ENCODE measurements at places on chromosomes 7 and 10.

DNA sequence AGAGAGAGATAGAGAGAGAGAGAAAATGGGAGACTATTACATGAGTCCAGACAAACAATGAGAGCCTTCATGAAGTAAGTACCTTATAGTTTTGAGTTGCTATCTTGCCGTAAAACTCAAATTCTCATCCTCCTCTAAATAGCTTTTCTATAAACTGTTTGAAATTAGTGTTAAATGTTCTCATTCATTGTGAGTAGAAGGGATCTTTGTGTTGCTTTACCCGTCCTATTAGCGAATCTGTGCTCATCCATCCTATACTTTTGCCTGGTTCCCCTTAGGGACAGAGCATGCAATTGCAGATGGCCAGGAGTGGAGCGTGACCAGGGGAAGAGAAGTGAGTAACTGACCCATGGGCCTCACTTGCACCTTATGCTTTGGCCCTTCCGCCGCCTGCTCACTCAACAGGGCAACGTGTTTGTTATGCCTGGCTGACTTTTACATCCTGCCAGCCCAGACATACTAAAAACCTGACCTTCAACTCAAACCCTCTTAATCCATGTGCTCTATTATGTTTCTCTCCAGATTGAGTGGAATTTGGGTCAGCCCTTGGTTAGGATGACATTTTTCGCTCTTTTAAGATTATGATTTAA lies 244.2 kb upstream of the YAE1 start:
- no peak for DNase-seq

GRCh38 chr7:107813524-107813923 lies 10.5 kb upstream of the SLC26A3 start:
- DNase-seq = no peak

DNA sequence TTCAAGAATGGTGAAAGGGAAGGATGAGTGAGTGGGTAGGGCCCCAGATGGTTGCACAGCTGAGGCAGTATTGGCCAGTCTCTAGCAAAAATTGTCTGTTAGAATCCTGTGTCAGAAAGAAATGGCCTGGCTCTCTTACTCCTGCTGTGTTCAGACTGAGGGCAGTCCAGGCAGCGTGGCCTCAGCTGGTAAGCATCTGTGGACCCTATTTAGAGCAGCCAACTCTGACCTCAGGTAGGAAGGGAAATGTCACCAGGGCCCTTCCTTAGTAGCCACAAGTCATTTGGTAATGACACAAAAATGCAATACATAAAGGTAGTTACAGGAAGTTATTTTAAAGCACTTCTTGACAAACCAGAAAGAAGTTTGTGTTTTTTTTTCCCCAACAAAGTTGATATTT lies 1194.7 kb downstream of the CNTNAP2 start:
- DNase-seq = peak; percentile 6

DNA sequence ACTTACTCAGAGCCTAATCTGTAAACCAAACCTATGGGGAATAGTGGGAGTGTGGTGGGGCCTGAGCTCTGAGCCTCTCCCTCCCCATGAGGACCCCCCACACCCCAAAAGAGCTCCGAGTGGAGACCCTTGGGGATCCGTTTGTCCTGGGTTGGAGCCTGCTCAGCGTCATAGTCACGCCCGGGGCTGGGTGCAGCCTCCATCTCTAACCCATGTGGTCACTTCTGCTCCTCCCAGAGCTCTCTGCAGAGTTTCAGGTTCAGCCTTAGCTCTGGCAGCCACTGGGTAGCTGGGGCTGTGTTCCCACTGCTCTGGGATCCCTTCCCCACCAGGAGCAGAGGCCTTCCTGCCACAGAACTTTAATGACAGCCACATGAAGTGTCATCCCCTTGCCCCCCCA lies 25.9 kb downstream of the PFKFB3 start:
- DNase-seq = no peak

GRCh38 chr7:73345951-73346350 lies 18.0 kb downstream of the FKBP6 start:
- no peak for DNase-seq

GRCh38 chr7:39349452-39350123 lies 216.6 kb upstream of the YAE1 start:
- DNase-seq = peak; percentile 54

- no peak for DNase-seq
Observed at GRCh38 chr7:4700577-4701235, 18.6 kb downstream of the FOXK1 start.

DNA sequence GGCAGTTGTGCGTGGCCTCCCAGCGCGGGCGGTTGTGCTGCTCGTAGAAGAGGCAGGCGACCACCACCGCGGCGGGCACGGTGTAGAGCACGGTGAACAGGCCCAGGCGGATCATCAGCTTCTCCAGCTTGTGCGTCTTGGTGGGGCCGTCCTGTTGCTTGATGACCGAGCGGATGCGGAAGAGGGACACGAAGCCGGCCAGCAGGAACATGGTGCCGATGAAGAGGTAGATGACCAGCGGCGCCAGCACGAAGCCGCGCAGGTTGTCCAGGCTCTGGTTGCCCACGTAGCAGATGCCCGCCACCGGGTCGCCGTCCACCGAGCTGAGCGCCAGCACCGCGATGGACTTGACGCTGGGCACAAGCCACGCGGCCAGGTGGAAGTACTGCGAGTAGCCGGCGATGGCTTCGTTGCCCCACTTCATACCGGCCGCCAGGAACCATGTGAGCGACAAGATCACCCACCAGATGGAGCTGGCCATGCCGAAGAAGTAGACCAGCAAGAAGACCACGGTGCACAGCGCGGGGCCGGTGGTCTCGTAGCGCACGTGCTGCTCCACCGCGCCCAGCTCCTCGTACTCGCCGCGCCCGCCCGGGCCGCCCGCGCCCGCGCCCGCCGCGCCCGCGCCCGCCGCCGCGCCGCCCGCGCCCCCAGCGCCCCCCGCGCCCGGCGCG lies 2.2 kb downstream of the FZD8 start:
- no peak for DNase-seq

DNA sequence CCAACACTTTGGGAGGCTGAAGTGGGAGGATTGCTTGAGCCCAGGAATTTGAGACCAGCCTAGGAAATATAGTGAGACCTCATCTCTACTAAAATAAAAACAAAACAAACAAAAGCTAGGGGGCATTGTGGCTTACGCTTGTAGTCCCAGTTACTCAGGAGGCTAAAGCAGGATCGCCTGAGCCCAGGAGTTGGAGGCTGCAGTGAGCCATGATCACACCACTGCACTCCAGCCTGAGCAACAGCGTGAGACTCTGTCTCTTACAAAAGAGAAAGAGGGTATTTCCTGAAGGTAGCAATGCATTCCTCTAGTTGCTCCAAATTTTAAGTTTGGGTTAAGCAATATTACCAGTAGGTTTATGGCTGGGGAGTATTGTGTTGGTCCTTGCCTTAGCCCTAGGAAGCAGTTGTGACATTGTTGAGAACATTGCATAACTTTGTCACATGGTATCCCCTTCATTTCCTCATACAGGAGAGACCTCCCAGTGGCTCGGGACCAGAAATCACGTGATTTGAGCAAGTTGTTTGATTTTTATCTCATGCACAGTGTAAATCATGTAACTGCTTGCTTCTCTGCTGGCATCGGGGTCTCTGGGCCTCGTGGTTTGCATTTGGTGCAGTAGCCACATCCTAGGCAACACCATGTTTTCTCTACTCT lies 23.3 kb upstream of the SMARCD3 start:
- peak; percentile 98 for DNase-seq

- no peak for DNase-seq
Observed at GRCh38 chr10:25206693-25207414, 32.1 kb downstream of the GPR158 start.

DNA sequence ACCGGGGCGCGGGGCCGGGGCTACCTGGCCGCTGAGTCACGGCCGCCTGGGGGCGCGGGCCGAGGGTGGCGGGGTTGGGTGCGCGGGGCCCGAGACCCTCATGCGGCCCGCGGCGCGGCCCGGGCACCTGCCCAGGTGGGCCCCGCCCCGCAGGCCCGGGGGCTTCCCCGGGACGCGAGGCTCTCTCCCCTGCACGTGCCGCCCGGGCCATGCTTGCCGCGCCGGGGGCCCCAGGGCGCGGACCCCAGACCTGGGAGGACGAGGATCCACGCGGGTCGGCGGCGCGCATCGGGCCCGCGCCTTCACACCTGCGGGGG lies 402 bp downstream of the MAFK start:
- DNase-seq = no peak

GRCh38 chr7:83629117-83629880 lies 19.6 kb downstream of the SEMA3E start:
- no peak for DNase-seq

- DNase-seq = no peak
Observed at GRCh38 chr7:28503396-28503795, 91.1 kb downstream of the CREB5 start.

DNA sequence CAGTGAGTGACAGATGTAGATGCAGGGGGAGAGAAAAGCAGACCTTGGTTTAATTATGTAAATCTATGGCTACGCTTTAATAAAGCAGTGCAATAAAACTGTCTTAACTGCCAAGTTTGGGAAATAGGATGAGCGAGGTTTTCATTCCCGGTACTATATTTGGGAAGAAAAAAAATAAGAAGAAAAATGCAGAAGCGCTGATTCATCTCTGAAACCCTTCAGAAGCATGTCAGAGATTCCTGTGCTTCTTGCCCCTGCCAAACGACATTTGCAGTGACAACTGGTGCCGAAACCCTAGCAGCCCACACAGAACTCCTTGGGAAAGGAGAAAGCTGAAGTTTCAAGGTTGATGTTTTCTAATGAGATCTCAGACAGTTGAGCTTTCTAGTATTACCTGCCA lies 380.7 kb downstream of the REEP3 start:
- DNase-seq = no peak

GRCh38 chr10:23368816-23369640 lies 24.4 kb upstream of the C10orf67 start:
- DNase-seq = peak; percentile 77

DNA sequence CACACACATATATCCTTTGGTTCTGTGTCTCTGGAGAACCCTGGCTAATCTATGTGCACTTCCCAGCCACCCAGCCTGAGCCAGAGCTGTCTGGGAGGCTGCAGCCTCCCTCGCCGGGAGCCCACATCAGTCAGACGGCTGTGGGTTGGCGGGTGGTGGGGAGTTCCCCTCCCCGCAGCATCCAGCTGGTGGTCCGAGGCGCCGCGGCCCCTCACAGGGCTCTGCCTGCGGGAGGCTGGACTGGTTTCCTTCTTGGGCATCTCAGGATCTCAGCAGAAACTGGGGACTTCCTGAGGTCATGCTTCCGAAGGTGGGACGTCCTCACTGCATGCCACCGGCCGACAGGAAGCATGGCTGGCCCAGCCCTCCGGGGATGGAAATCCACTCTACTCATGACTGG lies 22.0 kb upstream of the PSMG3 start:
- DNase-seq = no peak

GRCh38 chr7:77989981-77990566 lies 191.5 kb downstream of the PHTF2 start:
- DNase-seq = peak; percentile 63

- DNase-seq = no peak
Observed at GRCh38 chr10:108808228-108808627, 1115.1 kb downstream of the XPNPEP1 start.

DNA sequence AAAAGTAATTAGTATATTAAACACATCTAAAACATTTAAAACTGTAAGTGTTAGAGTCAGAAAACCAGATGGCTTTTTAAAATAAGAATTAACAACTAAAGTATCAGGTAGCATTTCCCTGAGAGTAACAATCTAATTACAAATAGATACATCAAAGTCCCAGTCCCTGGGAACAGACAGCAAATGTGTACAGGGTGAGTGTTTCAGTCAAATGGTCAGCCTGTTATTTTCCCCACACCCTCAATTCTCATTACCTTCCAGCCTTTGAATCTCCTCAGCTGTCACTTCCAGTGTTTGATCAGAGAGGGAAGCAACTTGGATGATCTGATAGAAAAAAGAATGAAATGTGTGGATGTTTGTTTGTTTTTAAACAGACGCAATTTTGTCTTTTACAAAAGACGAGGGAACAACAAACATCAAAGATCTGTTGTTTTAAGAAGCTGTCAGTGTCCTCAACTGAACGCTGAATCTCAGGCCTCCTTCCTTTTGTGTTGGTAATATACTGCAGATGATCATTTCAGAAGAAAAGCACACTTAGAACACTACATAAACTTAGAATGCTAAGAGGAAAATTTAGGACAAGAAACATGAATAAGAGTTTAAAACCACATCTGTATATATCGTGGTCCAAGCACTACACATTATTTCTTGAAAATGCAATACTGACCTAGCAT lies 29.8 kb downstream of the CEP41 start:
- no peak for DNase-seq

GRCh38 chr7:136698977-136699376 lies 169.5 kb upstream of the CHRM2 start:
- no peak for DNase-seq

DNA sequence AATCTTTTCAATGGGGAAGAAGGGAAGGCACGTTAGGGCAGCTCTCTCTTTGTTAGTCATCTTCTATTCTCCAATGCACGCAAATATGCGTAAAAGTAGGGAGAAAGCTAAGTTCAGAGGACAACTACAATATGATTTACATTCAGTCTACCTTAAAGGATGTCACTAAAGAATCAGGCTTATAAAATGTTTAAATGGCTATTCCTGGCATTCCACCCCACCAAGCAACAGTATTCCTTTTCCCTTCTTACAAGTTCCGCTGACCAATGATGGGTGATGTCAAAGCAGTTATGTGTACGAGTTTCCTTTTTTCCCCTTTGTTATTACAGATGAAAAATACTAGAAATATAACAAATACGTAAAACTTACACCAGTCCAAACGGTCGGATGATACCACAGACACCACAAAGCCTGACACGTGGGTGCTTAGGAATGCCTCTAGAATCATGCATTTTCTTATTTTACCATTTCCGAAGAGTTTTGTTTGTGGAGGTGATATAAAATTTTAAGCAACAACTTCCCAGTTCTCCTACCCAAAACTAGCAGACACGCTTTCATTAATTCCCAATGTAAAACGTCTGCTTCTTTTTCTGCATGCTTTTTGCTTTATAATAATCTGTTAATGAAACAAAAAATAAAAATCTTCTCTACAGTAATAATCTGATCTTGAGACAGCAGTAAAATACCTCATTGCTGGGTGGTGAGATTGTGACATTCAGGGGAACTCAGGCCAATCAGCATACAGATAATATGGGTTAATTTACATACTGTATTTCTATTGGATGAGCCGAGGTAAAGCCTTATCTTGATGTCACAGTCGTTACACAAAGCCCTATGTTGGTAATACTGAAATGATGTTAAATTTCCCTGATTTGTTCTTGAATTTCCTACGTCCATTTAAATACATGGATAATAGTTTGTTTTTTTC lies 708 bp upstream of the GPR85 start:
- DNase-seq = peak; percentile 91

DNA sequence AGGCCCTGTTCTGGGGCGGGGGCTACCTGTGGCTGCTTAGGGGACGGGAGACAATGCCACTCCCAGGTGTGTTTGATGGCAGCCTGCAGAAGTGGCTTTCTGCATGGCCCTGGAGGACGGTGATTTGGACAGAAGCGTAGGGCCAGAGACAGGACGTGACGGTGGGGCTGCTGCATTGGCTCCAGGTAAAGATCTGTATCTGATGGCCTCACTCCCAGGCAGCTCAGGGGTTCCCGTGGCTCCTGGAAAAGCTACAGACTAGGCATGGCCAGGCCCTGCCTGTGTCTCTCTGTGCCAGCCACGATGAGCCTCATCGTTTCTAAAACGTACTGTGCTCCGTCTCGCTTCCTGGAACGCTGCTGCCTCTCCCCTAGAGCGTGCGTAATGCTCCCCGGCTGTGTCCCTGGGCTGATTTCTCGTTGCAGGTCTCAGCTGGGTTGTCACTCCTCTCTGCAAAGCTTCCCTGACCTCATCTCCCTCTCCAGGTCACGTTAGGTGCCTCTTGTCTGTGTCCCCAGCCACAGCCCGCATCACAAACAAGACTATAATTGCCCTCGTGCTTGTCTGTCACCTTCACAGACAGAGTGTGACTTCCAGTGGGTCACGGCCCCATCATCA lies 12.6 kb downstream of the GTF2IRD1 start:
- DNase-seq = no peak

Measured in MV-4-11 (cell line).